SJSA1 (cell line): ENCODE measurements at places on chromosomes 4 and X. TPM values are rescaled to one million over a fixed set of nuclear protein-coding genes. Genes with fewer than 3 reads are reported as not detected.

ZCCHC13 gene
- total RNA-seq, result not detected in 2 replicates

FGD1 gene
- 3.4 and 5.7 TPM in 2 replicates for total RNA-seq

NXF2 gene
- not detected in 2 replicates for total RNA-seq

DNA sequence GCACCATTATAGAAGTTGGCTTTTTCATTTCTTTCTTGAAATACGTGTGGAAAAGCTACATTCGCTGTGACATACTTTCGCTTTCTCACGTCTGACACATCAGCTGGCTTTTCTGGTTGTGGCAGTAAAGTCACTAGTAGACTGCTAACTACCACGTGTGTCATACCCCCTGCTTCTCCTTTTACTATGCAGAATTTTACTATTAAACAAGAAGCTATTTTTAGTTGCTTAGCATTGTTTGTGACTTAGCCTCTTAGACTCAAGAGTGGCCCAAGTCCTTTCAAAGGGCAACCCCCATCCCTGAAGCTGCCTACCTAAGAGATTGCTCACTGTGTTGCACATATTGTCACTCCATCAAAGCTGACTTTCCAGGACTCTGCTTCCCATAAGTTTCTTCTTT is 2.1 kb upstream of the IL2 start:
- peak overlapping the region; percentile 21; the same call in 1 of the 2 replicates for H3K27ac ChIP-seq
- peak overlapping the region; percentile 25 for H3K4me3 ChIP-seq
- DNase-seq, result peak; percentile 41
- no peaks in the 10 kb centered on the region; the same call in 1 of the 2 replicates for H3K27me3 ChIP-seq

USP17L29 gene
- not detected in 2 replicates for total RNA-seq

DNA sequence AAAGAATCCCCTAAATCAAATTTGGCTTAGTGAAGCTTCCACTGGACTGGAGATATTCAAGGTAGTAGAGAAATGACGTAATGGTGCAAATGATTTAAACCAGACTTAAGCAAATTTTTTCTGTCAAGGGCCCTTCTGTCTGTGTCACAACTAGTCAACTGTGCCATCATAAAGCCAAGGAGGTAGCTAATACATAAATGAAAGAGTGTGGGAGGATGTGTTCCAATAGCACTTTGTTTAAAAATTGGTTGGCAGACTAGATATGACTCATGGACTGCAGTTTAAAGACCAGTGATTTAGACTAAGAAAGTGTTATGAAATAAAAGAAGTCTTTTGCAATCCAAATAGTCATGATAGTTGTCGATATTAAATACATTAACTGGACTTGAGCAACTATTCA is 24.3 kb upstream of the TEX13C start:
- no peak overlapping the region for H3K27ac ChIP-seq
- H3K27me3 ChIP-seq, result no peaks in the 10 kb centered on the region
- H3K4me1 ChIP-seq, result no peaks in the 10 kb centered on the region
- H3K36me3 ChIP-seq, result no peaks in the 10 kb centered on the region

DNA sequence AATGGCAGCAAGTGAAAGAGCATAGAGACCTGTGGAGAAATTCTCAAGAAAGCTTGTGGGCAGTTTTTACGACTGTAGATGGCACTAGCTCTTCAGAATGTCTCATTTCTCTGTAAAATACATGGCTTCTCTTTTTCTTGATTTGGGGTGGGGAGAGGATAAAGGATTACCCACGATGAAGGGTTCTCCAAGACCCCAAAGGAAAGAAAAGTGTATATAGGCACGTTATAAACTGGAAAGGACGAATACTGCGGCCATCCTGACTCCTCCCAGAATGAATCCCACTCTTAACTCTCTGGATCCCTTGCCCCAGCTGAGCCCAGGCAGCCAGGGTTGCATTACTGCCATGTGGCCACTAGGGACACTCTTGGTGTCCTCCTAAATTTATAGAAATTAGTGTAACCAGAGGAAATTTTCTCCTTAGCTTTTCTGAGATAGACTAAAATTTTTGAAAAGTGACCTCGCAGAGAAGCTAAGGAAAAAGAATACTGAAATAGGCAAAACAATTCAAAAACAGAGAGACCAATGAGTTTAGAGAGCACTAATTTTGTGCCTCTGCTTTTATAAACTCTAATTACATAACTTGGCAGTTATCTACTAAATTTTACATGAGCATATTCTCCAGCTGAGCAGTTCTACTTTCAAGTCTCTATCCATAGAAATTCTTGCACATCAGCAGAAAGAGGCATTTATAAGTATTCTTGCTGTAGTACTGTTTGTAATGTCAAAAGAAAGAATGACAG is 37.8 kb upstream of the PCDH19 start:
- H3K27ac ChIP-seq, result no peak overlapping the region
- H3K4me1 ChIP-seq, result no peaks in the 10 kb centered on the region
- no peaks in the 10 kb centered on the region for H3K36me3 ChIP-seq
- DNase-seq, result peak; percentile 2
- H3K4me3 ChIP-seq, result no peak overlapping the region

NR3C2 gene
- 0.11 TPM in 1 of 2 replicates, not detected in the other for total RNA-seq

GRCh38 chrX:33211356-33212260 is at the start of gene DMD:
Gene DMD, minus strand, starts transcription at chrX:33211549. Its CDS starts 237 bp downstream, at chrX:33211312.
- peak; percentile 72 for DNase-seq
- H3K27ac ChIP-seq, result peak within 1 kb of the TSS; percentile 69
- H3K36me3 ChIP-seq, result no peaks in the 10 kb centered on the region
- H3K4me1 ChIP-seq, result peaks cover 8% of the 10 kb centered on the region
- peak within 1 kb of the TSS; percentile 41 for H3K4me3 ChIP-seq

DNA sequence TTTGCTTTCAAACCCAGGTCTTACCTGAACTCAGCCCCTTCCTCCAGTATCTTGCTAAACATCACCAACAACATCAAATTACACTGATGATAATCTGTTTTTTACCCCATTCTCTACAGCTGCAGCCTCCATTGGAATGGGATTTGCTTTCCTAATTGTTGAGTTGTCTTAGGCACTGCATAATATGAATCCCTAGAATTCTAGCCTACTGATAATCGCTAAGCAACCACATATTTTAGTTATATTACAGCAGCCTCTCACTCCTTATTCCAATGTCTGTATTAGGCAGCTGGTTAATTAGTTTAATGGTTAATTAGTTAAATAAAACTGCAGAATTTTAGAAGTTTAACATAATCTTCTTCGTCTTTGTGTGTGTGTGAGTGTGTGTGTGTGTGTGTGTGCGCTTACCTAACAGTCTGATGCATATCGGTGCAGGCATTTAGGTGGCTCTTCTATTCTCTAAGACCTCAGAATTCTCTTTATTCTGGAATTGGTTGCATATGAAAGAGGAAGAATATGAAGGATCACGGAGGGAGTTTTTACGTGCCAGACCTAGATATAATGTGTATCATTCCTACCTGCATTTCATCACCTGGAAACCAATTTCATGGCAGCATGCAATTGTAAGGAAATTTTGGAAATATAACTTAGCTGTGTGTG is 5.3 kb upstream of the COMMD8 start:
- H3K27me3 ChIP-seq, result no peaks in the 10 kb centered on the region
- H3K27ac ChIP-seq, result no peak overlapping the region
- no peak for DNase-seq
- peaks cover 12% of the 10 kb centered on the region; the same call in 1 of the 2 replicates for H3K4me1 ChIP-seq

GRCh38 chr4:89482251-89482650 is 174.7 kb upstream of the GPRIN3 start:
- H3K4me3 ChIP-seq, result no peak overlapping the region
- no peak overlapping the region for H3K27ac ChIP-seq
- H3K4me1 ChIP-seq, result no peaks in the 10 kb centered on the region
- no peak for DNase-seq

SSX1 gene
- total RNA-seq, result 1.4 TPM in 1 of 2 replicates, not detected in the other

DNA sequence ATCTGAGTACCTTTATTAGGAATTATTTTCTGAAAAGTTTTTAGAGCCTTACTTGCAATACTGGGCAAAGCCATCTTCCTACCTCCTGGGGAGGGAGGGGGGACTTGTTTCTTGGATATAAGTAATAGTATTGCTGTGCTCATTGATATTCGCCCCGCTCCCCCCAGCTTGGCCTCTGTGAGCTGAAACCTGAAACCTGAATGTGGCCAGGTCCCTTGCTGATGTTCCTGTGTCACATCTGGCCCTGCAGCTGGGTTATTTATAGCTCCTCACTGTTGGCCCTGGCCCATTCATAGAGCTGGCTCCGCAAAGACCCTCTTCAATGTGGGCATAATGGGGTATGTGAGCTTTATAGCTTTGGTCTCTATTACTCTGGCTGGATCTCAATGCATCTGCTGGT is 59.5 kb downstream of the FRMPD3 start:
- no peaks in the 10 kb centered on the region for H3K4me1 ChIP-seq
- H3K36me3 ChIP-seq, result no peaks in the 10 kb centered on the region
- no peaks in the 10 kb centered on the region for H3K27me3 ChIP-seq
- no peak for DNase-seq

SLITRK4 gene
- total RNA-seq, result not detected in 2 replicates

DNA sequence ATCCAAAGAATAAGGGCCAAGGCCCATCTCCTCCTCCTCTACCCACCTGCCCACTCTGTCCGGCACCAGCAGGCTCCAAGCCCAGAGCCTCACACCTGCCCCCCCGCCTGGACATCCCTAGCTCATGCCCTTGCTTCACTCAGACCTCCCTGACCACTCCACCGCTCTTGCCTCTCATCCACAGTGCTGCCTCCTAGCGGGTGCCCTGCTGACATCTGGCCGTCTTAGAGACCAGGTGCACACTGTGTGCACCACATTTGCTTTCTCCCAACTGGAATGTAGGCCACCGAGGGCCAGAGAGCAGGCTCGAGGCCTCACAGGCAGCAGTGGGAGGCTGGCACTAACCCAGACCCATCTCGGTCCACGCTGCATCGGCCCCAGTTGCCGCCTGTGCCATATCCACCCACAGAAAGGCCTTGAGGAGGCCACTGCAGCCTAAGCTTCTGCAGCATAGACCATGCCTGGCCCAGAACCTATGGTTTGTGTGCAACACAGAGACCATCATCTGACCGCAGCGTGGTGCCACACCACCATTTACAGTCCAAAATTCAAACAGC is 13.5 kb downstream of the LETM1 start:
- DNase-seq, result no peak
- H3K36me3 ChIP-seq, result no peaks in the 10 kb centered on the region; the same call in 1 of the 2 replicates
- no peak overlapping the region for H3K4me3 ChIP-seq
- no peak overlapping the region for H3K27ac ChIP-seq
- H3K27me3 ChIP-seq, result no peaks in the 10 kb centered on the region

DNA sequence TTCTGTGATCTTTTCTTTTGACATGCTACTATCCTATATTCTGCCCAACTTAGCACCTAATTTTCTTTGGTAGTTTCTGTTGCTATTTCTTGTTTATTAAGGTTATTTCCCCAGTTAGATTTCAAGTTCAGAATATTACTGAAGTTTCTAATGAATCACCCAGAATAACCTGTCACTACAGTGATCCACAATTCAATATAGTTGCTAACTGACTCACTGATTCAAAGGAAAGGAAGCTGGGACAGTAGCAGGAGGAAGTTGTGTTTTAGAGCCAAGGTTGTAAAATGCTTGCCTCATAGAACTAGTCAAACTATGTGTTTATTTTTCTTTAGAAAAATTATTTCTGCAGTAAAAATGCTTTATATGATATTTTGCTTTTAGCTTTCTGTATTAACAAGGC is 37.4 kb downstream of the PAK3 start:
- no peak overlapping the region for H3K27ac ChIP-seq
- no peaks in the 10 kb centered on the region for H3K27me3 ChIP-seq
- H3K36me3 ChIP-seq, result no peaks in the 10 kb centered on the region
- no peak for DNase-seq
- peaks cover 25% of the 10 kb centered on the region for H3K4me1 ChIP-seq

- 0 out of 2 replicates have a peak, but pooled peaks cover 6% of the 10 kb centered on the region for H3K36me3 ChIP-seq
- H3K4me3 ChIP-seq, result peak overlapping the region; percentile 8; the same call in 1 of the 2 replicates
- peak; percentile 13 for DNase-seq
- no peaks in the 10 kb centered on the region for H3K27me3 ChIP-seq
- H3K27ac ChIP-seq, result peak overlapping the region; percentile 85
- H3K4me1 ChIP-seq, result peaks cover 43% of the 10 kb centered on the region
Observed at GRCh38 chrX:9535101-9535500, 70.2 kb downstream of the TBL1X start.

GRCh38 chr4:24169956-24170355 is 280.1 kb upstream of the PPARGC1A start:
- H3K4me1 ChIP-seq, result no peaks in the 10 kb centered on the region
- no peak overlapping the region for H3K27ac ChIP-seq
- no peak overlapping the region for H3K4me3 ChIP-seq
- no peaks in the 10 kb centered on the region for H3K27me3 ChIP-seq
- no peaks in the 10 kb centered on the region for H3K36me3 ChIP-seq

L1CAM gene
- 0.05 TPM in 1 of 2 replicates, not detected in the other for total RNA-seq

DNA sequence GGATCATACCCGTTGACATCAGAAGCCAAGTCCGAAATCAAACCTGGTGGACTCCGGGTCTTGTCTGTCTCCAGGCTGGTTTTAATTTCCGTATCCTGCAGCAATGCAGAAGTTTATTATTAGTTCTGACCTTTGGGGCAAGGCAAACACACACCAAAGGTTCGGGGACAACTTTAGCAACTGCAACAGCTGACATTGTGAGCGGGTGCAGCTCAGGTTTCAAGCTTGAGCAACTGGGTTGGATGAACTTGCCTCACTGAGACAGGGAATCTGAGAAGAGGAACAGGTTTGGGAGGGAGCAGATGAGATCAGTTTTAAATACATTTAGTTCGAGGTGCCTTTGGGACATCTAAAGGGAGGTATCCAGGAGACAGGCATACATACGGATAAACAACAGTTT is 110.7 kb downstream of the GNL3L start:
- H3K27me3 ChIP-seq, result no peaks in the 10 kb centered on the region
- DNase-seq, result no peak
- H3K36me3 ChIP-seq, result no peaks in the 10 kb centered on the region
- H3K4me1 ChIP-seq, result peaks cover 5% of the 10 kb centered on the region; the same call in 1 of the 2 replicates
